ENCODE measurements at places on chromosomes 3 and 15.

- no peak for DNase-seq
Measured at GRCh38 chr3:188310270-188310710, 156.3 kb downstream of the LPP start.

DNA sequence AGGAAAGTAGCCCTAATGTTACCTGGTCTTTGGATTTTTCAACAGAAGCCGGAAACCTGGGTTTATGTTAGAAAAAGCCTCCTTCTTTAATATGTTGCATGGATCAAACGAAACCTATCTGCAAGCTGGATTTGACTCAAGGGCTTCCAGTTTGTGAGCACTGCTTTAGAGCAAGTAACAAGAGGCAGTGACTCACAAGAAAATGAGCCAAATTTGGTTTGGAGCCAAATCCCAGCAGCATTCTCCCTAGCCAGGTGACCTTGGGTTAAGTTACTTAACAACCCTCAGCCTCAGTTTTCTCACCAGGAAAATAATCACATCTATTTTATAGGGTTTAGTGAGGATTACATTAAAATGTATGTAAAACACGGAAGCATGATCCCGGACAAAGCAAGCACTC lies 215.2 kb upstream of the PRICKLE2 start:
- DNase-seq: no peak

DNA sequence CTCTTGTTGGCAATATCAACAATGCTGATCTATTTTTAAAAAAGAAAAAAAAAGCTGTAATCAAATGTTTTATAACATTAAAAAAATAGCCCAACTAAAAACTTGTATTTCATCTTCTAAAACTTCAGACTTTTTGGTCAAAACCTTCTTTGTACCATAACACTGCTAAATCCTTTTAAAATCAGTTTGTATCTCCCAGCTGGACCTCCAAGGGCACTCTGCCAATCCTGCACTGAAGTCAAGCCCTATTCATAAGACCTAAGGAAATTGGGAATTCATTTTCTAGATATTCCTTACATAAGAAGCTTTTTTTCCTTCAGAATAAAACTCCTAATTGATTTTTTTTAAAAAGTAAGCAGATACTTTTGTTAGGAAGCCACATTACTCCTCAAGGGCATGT lies 38.2 kb upstream of the HCLS1 start:
- no peak for DNase-seq

DNA sequence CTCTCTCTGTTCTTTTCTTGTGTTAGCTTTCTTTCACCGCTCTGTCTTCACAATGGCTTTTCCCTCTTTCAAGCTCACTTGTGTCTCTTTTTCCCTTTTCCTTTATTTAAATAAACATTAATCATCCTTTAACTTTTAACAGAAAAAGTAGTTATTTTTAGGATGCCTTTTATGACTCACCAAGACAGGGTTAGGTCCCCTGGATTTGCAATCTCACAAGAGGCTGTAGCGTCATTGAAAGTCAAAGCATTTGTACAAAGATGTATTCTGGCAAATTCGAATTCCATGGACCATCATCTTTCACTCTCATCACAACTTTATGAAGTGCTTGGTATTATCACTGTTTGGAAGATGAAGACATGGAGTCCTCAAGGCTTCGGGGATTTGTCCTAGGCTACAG lies 34.8 kb upstream of the MCTP2 start:
- DNase-seq: no peak

GRCh38 chr3:32484436-32484835 lies 18.2 kb downstream of the CMTM6 start:
- DNase-seq: no peak

- DNase-seq: no peak
Measured at GRCh38 chr3:164683489-164683888, 394.8 kb downstream of the SI start.

DNA sequence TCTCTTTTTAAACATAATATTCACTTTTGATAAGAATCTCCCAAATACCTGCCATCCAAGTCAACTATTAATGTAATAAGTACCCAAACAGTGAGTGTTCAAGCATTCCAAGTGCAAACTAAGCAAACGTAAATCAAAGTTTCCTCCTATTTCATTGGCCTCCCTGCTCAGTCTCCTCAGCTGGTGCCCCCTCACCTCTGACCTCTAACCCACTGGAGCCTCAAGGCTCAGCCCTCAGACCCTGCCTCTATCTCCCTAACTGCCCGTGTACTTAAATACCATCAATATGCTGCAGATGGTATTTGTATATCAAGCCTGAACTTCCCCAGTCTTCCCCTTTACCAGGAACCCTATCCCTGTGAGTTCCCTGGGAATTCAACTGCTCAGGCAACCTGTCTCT lies 31.8 kb downstream of the CHSY1 start:
- DNase-seq: no peak

- no peak for DNase-seq
Measured at GRCh38 chr3:77240072-77240650, 200.3 kb downstream of the ROBO2 start.

DNA sequence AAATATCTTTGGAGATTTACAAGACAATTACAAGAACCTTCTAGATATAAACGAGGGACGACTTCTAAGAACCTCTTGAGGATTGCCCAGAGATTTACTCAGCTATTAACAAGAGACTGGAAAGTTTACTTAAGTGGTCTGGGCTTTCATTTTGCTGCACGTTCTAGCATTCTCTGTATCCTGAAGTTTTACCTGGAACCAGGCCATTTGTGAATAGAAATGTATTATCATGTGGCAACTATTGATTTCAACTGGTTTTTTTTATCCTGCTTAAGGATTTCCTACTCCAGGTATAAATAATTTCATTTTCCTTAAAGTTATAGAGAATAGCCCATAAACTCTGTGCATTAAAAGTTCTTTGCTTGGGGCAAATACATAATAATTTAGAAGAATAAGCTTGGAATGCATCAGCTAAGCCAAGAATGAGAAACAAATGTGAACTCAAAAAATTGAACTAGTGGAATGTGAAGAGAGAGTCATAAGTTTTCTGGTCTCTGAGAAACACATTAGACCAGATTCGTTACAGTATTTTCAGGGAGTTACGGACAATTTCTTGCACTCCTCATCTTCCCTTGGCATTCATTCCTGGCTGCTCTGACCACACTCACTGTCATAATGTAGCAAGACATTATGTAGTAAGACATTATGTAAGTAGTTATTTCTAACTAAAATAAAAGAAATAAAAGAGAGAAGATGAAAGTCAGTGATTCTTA lies 1.3 kb downstream of the AQP9 start:
- DNase-seq: no peak

- DNase-seq: no peak
Measured at GRCh38 chr3:156148345-156148945, 28.1 kb downstream of the KCNAB1 start.

DNA sequence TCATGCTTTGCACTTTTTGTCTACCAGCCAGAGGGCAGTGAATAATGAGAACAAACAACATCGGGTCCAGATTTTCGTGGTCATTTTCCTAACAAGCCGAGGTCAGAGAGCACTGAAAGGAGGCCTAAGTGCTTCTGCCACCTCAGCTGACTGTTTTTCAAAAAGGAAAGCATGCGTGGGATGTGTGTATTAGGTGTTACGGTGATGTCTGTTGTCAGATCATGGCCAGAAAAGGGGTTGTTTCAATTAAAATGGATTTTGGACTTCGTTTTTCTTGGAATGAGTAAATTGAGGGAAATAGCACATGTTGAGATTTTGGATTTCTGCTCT lies 99.5 kb downstream of the APBA2 start:
- no peak for DNase-seq

DNA sequence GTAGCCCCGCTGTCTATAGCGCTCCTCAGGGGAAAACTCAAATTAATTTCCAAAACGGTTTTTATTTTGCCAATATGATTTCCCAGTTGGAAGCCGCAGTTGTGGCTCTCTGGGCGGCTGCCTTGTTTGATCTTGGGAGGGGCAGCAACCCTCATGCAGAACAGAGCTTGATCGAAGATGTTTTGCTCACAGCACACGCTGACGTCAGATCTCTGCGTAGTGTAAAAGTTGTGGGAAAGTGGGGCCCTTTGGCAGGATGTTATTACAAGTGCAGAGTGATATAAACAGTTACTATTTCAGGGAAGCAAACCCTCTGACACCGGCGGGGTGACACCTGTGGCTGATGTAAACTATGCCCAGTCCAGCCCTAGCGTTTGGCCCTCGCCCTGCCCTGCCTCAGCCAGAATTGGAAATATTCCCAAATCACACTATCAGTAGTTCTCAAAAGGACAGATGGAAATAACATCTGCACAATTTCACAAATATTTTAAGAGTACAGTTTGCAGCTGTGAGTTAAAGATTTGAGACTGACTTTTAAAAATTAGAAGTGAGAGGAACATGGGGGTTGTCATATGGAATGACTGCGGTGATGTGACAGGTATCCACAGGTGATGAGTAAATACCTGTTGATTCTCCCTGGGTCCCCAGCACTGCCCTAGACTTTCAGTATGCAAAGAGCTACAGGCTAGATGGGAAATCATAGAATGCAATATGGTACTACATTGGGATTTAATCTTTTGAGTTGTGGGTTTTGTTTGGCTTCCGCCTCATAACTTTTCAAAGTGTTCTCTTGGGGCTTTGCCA lies 1.7 kb downstream of the SYNM start:
- no peak for DNase-seq

DNA sequence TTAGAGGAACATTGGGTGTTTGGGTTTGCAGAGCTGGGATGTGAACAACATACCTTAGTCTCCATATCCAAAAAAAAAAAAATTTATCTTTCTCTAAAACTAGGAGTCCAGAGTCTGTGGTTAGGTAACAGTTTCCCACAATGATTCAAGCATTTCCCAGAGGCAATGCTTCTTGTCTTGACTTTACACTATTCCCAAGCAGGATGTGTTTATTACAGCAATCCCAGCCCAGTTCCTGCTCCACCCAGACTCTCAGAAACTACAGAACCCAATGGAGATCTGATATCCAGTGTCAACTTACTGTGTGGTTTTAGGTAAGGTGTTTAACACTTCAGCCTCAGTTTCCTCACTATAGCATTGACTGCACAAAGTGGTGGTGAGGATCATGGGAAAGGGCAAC lies 2.3 kb upstream of the C3orf62 start:
- no peak for DNase-seq

- DNase-seq: no peak
Measured at GRCh38 chr15:78399091-78399490, 38.9 kb upstream of the IREB2 start.

- no peak for DNase-seq
Measured at GRCh38 chr15:64824929-64825430, 467 bp downstream of the PIF1 start.

DNA sequence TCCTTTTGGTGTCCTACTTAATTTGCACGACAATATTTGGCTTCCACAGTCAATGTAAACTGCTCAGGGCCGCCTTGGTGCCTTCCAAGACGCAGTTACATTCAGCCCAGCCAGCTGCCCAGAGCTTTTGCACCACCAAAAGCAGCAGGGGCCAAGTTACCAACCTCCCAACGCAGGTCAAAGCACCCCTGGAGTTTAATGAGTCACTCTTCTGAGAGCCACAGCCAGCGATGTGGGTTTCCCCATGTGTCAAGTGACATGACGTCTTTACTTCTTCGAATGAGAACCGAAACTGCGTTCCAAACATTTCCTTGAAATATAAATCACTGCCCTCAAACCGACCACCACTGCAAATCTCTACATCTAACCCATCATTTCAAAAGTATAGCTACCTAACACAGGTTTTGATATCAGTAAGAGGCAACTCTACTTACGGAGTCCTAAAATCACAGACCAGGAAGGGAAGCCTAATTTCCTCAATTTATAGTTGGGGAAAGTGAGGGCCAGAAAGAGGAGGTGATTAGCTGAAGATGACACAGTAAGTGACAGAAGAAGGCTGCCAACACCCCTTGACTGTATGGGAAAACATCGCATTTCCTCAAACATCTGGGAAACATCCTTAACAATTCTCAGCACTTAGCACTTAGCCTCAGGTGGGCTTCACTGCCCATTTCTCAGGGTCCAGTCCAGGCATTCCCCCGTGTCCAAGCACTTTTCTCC lies 24.5 kb downstream of the MB21D2 start:
- no peak for DNase-seq

DNA sequence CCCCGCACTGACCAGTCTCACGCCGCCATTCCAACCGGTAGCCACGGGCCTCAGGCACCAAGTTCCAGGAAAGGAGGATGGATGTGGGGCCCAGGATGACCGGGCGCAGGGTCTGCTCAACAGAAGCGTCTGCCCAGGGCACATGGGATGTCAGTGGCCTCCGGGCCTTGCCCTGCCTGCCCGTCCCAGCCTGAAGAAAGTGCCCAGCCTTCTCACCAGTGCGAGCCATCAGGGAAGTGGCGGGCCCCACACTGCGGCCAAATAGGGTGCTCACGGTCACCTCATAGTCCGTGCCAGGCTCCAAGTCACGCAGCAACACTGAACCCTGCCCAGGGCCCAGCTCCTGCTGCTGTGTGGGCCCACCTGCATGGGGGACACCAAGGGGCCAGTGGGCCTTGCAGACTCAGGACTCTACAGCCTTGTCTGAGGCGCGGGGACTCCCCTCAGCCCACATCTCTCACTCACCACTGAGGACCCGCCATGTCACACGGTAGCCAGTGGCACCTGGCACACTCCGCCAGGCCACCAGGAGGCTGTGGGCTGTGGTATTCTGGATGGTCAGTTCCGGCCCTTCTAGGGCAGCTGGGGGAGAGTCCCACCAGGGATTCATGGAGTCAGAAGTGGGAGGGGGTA lies 3.1 kb downstream of the COL7A1 start:
- no peak for DNase-seq

GRCh38 chr3:46400846-46401245 lies 6.0 kb downstream of the CCR5AS start:
- DNase-seq: no peak

- no peak for DNase-seq
Measured at GRCh38 chr15:29291067-29291845, 21.6 kb upstream of the NSMCE3 start.

GRCh38 chr3:111605493-111605892 lies 10.3 kb upstream of the ZBED2 start:
- DNase-seq: no peak

GRCh38 chr3:120057626-120058025 lies 36.6 kb downstream of the GSK3B start:
- DNase-seq: no peak

DNA sequence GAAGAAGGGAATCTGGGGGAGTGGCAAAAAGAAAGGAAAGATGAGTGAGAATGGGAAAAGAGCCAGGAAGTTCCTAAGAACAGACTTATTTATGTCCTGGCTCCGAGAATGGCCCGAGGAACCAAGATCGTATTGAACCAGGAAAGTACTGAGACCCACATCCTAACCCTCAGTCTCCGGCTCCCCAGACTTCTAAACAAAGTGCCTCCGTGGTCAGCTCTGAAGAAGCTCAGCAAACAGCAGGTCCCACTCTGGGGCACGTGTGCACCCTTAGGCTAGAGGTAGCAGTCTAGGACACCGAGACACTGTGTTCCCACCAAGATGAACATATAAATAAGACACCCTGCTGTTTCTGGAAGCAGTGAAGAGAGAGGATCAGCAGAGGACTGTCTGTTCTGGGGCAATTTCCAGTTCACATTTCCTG lies 307.4 kb downstream of the NTRK3 start:
- no peak for DNase-seq

- DNase-seq: no peak
Measured at GRCh38 chr3:17076940-17077605, 192.3 kb downstream of the PLCL2 start.

DNA sequence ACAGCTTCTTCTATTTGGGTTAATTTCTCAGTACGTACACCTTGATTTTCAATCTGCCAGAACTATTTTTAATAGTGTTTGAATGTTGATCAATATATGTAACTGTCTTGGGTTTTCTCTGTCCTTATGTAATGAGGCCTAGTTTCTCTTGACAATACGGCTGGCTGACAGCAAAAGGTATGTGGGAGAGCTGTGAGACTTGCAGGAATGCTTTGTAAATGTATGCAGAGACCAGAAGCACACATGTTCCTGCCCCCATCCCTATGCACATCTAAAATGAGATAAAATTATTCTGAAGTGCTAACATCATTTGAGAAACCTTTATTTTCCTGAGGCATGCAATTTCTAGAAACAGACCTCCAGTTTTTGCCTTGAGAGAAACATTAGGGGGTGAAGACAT lies 593.8 kb upstream of the GBE1 start:
- no peak for DNase-seq
